Mesendoderm (in vitro differentiated cells): ENCODE measurements at places on chromosomes 11 and 22.

- DNase-seq, result no peak
Measured at GRCh38 chr11:4695442-4695841, 2.2 kb downstream of the OR51E2 start.

- DNase-seq, result no peak
Measured at GRCh38 chr22:26725012-26725676, 67.8 kb downstream of the MIAT start.

GRCh38 chr22:44259366-44260215 lies 53.2 kb downstream of the SHISAL1 start:
- no peak for DNase-seq

- DNase-seq, result peak; percentile 58
Measured at GRCh38 chr11:64848826-64849597, 4.6 kb upstream of the CDC42BPG start.

GRCh38 chr11:73578592-73579185 lies 19.2 kb downstream of the FAM168A start:
- no peak for DNase-seq

GRCh38 chr22:49583886-49584505 lies 243.7 kb downstream of the BRD1 start:
- DNase-seq, result no peak

DNA sequence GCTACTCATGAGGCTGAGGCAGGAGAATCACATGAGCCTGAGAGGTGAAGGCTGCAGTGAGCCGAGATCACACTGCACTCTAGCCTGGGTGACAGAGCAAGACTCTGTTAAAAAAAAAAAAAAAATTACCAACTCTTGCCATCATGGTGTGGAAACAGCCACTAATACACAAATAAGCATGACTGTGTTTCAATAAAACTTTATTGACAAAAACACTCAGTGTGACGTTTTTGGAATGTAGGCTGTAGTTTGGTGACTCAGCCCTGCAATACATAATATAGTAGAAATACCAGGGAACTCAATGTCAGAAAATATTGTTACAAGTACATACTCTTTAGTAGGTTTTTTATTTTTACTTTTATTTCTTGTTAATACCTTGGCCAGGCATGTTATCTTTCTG lies 207.1 kb downstream of the CASP12 start:
- DNase-seq, result no peak

- no peak for DNase-seq
Measured at GRCh38 chr22:19038164-19038546, 84.1 kb downstream of the DGCR2 start.

- peak; percentile 11 for DNase-seq
Measured at GRCh38 chr22:36928786-36929535, 15.5 kb downstream of the CSF2RB start.

DNA sequence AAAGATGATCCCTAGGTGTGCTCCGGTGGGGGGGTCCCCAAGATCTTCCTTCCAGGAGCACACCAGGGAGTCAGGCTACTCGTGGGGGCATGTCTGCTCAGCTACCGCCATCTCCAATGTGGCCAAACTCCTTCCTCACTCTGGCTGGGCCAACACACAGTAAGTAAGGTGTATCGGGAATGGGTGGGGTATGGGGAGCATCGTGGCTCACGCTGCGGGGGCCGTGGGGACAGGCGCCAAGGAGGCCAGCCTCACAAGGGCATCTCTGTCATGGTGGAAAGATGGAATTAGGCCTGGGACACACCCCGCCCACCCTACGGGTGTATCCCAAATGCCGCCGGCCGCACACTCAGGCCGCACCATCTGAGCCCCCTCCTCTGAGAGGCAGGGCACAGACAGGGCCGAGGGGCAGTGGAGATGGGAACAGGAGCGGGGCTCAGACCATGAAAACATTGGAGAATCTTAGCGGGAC lies 8.3 kb downstream of the IGF2 start:
- DNase-seq, result no peak

DNA sequence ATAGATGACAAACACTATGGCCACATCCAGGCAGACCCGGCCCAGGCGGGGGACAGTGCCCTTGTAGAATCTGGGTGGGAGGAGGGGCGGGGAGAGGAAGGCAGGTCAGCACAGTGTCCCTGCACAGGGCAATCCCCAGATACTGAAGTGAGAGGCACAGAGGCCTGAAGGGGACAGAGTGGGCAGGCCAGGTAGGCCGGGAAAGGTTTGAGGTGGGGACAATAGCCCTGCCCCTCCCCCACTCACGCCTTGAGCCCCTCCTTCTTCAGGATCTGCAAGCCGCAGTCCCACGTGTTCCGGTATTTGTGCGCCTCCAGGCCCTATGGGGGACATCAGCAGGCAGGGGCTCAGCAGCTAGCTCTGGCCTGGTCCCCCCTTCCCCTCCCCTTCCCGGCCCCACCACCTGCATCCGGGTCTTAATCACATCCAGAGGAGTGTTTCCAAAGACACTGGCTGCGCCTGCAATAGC lies 2.3 kb downstream of the SLC25A1 start:
- DNase-seq, result peak; percentile 39

GRCh38 chr11:76252631-76253070 lies 46.3 kb upstream of the WNT11 start:
- no peak for DNase-seq

- no peak for DNase-seq
Measured at GRCh38 chr22:23110190-23110921, 31.4 kb downstream of the RSPH14 start.

DNA sequence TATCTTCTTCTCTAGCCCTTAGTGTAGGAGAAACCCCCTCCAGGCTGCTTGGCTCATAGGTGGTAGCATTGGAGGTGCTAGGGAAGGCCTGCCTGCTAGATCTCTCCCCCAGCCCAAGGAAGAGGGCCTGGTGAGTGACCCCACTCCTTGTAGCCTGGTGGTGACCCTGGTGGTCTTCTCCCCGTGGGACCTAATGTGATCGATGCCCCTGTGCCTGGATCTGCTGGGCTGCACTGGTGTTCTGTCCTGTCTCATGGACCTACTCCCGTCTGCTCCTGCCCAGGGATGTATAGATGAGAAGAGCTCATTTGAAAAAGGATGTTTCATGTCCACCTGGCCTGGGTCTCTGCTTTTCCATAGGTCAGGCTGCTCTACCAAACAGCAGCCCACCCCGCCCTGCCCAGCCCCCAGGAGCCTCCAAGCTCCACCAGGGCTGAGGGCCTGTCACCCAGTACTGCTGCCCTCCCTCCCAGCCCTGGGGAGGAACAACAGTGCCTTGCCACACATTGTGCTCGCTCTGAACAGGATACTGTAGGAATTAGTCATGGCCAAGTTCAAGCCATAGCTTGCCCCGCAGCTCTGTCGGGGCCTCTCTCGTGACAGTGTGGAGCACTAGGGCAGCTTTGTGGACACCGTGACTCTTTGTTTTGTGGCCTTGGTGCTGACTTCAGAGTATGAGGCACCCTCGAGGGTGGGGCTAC lies 19.7 kb downstream of the SLC37A2 start:
- no peak for DNase-seq

GRCh38 chr11:133070021-133070713 lies 462.1 kb downstream of the OPCML start:
- peak; percentile 34 for DNase-seq

DNA sequence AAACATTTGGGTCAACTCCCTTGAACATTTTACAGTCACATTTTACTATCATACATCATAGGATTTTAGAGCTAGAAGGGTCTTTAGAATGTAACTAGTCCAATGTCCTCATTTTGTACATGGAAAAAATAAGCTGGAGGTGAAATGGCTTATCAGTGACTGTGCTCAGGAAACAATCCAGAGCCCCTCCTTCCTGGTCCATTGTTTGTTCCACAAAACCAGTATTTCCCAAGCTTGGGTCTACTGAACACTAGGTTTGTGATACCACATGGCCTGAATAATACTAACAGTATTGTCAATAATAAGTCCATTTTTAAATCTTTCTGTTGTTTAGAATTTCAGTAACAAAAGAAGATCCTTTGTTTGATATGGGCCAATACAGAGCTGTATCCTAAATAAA lies 27.1 kb downstream of the PDGFD start:
- no peak for DNase-seq
